Cortex of kidney (tissue), 1 donor: ENCODE measurements at places on chromosomes 16 and 17.

DNA sequence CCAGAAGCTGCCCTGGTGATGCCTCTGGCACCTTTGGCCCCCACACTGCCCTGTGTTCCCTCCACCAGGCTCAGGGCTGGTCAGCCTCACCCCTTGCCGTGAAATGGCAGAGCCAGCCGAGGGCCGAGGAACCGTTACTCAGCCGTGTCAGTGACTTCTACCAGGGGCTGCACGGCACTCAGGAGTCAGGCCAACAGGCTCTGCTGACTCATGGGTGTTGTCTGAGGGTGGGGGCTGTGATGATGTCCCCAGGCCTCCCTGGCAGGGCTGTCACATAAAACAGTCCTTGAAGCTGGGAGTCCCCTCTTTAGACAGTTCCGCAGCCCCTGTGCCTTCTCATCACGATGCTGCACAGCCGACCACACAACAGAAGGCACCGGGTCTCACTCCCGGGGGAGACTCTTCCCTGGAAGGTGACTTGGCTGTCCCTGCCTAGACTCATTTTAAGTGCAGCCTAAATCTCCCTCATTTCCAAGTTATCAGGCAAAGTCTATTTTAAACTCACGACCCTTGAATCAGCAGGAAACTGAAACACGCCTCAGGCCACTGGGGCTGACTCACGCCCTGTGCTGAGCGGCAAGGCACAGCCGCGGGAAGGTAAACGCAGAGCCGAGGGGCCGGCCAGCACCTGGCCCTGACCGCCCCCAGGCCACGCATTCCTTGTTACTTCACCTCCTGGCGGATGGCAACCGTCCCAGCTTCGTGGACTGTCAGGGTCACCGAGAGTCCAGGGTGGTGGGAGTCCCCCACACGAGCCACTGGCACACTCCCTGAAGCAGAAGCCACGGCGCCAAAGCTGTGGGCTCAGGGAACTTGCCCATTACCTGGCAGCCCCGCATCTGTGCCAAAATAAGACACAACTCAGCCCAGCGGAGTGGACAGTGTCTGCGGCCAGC is 102.6 kb downstream of the ZNF778 start:
- DNase-seq, result no peak

DNA sequence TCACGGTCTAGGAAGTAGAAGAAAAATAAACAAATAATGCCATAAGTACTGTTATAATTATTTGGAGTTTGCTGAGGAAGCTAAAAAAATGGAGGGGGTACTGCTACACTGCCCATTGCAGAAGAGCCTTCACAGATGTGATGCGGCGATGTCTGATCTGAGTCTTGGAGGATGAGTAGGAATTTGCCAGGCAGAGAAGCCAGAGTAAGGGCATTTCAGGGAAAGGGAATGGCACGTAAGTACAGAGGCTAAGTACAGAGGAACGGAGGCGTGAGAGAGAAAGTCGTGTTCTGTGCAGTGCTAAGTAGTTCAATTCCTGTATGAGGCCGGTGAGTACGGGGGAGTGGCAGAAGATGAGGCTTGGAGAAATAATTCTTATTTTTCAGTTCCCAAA is 741 bp upstream of the GRB2 start:
- no peak for DNase-seq

- DNase-seq, result no peak
These were observed 7.1 kb downstream of the ZNF385C start for GRCh38 chr17:42090964-42091790.

GRCh38 chr16:30548416-30549253 is 9.5 kb downstream of the ZNF764 start:
- DNase-seq, result no peak
